Aorta (tissue), 5 donors: ENCODE measurements at places on chromosomes 5 and 9.

DNA sequence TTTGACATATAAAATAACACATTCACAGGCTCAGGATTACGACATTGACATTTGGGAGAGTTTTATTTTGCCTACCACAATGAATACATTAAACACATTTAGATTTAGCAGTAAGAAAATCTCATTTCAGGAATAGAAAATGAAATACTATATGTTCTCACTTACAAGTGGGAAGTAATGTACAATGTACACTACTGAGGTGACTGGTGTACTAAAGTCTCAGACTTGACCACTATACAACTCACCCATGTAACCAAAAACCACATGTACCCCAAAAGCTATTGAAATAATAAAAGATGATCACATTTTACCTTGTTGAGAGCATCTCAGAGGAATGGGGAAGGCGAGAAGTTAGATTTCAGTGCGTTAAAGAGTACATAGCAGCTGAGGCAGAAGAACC, 1202.4 kb upstream of the SEMA6A start:
- DNase-seq = no peak

GRCh38 chr5:89351222-89351621, 468.2 kb upstream of the MEF2C start:
- DNase-seq = no peak

GRCh38 chr9:132879457-132880323, 992 bp downstream of the SPACA9 start:
- DNase-seq = no peak

GRCh38 chr5:584216-584615, 27.9 kb upstream of the CEP72 start:
- no peak for DNase-seq

DNA sequence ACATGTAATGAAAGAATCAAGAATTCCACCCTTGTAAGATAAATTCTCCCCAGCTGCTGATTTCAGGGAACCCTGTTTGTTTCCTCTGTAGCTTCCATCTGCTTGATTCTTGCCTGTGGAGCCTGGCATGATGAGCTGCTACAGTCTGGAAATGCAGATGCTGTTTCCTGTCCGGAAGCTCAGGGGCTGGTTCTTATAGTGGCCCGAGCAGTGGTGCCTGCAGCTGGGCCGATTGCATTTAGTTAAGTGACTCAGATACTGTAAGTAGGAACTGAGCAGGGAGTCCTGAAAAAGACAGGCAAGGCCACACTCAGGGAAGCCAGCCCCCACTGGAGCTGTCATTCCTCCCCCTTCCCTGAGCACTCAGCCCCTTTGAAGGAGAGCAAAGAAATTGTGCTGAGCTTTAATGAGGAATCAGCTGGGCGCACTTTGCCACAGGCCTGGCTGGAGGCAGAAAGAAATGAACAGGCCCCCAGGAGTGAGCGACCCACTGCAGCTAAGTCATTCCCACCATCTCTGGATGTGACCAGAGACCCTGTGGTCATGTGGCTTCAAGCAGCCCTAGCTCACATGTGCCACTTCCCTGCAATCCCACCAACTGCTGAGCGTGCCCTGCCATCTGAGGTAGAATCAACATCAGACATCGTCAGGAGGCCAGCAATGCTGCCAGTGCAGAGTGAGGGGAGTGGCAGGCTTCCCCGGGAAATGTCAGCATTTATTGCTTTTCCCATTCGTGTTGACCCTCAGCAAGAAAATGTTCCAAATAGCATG, 206.0 kb upstream of the WWC1 start:
- DNase-seq = no peak

GRCh38 chr9:22136461-22137096, 127.5 kb upstream of the CDKN2B start:
- no peak for DNase-seq

DNA sequence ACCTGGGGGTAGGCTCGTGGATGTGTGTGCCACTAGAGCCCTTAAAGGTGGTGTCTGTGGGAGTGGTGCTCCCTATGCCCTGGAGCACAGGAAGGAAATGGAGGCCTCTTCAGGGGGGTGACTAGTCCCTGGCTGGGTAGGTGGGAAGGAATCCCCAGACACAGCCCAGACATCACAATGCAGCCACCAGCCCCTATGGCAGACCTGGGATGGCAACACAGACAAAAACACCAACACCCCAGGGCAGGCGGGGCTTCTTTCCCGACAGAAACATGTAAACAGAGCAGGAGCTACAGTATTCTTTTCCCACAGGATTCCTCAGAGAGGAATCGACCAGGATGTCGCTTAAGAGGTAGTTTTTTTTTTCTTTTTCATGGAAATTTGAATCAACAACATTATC, 10.4 kb upstream of the NR5A1 start:
- DNase-seq = no peak

DNA sequence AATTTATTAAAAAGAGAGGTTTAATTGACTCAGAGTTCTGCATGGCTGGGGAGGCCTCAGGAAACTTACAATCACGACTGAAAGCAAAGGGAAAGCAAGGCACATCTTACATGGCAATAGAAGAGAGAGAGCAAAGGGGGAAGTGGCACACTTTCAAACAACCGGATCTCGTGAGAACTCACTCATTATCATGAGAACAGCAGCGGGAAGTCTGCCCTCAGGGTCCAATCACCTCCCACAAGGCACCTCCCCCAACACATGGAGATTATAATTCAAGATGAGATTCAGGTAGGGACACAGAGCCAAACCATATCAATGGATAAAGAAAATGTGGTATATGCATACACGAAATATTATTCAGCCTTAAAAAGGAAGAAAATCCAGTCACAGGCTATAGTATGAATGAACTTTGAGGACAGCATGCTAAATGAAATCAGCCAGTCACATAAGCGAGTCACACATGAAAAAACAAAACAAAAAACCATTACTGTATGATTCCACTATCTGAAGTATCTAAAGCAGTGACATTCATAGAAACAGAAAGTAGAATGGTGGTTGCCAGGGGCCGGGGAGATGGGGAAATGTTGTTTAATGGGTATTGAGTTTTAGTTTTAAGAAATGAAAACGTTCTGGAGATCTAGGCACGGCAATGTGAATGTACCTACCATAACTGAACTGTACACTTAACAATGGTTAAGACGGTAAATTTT, 83.4 kb upstream of the PCA3 start:
- DNase-seq = no peak

DNA sequence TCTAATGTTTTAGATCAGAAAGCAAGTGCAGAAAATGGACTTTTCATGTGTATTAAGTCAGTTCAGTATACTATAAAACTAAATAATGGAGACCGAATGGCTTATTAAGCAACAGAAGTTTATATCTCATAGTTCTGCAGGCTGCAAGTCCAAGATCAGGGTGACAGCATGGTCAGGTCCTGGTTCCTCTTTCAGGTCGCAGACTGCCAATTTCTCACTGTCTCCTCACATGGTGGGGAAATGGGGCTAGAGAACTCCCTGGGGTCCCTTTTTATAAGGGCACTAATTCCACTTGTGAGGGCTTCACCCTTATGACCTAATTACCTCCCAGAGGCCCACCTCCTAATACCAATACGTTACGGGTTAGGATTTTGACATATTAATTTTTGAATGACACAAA, 48.7 kb downstream of the RICTOR start:
- no peak for DNase-seq

DNA sequence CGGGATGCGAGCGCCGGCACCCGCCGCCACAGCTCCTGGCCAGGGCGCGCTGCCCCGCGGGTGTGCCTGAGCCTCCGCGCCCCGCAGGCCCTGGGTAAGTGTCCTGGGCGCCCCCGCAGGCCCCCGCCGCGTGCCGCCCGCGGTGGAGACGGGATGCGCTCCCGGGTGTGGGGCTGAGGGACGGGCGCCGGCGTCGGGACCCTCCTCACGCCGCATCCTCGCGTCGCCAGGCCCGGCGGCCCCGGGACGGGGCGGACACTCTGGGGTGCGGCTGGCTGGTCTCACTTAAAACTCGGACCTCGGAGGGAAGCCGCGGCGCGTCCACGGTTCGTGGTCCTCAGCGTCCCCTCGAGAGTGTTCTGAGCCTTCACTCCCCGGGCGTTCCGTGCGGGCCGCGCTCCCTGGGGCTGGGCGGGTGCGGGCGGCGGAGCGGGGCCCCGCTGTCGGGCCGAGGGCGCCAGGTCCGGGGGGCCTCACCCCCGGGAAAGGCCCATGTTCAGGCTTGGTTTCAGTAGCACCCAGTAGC, 275 bp downstream of the AHRR start:
- DNase-seq = no peak

DNA sequence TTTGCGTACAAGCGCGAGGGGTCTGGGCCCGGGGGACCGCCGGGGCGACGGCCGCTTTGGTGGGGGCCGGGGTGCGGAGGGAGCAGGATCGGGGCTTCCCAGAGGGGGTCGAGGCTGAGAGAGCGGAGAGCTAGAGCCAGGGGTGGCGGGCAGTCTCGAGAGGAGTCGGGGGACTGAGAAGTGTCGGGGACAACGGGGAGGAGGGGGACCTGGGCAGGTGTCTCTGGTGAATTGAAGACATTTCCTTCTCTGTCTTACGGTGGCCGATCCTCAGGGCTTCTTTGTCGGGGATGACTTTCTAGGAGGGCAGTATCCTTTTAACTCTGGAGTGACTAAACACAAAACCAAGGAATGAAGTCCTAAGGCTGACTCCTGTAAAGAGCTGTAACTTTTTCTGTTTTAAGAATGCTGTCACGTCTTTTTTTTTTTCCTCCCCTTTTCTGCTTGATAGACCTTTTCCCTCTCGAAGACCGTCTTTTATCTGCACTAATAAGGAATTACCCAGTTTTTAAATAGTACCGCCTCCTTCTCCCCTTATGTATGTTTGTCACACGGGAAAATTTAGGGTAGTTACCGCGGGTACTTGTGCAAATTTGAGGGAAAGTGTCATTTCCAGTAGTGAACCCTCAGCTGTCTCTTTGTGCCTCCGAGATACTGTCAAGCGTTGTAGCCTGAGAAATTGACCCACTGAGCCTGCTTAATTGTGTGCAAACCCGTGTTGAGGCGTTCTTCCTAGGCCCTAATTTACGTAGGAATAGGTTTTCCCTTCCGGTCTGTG, 822 bp downstream of the DENND4C start:
- DNase-seq = no peak

DNA sequence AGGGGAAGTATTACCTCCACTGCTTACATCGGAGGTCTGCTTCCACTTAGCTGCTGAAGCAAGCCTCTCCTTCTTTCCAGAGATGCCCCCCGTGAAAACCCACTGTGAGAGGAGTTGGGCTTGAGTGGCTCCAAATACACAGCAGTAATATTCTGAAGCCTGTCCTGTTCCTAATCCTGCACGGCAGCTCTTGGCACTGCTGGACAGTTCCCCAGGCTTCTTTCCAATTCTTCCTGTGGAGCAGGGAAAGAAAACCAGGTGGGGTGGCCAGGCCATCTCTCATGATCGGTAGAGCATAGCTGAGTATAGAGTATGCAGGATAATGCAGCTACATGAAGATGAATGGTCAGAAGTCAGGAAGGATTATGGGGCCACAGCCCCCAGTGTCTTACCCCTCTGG, 335.3 kb downstream of the MARCHF11 start:
- no peak for DNase-seq

GRCh38 chr5:2936413-2936812, 184.9 kb upstream of the IRX2 start:
- DNase-seq = no peak

GRCh38 chr9:78097541-78097940, 65.9 kb upstream of the GNAQ start:
- no peak for DNase-seq

DNA sequence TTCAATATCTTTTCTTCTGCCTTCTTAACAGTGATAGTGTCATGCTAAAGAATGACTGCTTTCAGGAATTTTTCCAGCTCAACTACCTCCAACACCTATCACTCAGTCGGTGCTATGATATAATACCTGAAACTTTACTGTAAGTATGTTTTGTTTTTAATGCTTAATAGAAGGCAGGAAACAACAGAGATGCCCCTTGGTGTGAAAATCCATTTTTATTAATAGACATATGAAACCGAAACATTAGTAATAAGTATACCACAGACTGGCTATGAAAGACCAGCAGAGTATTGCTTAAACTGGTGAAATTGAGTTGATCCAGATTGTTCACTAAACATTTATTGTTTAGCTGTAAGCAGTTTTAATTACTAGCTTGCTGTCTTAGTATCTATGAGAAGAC, 25.2 kb downstream of the SKP2 start:
- no peak for DNase-seq

- no peak for DNase-seq
Observed at GRCh38 chr5:178193251-178193809, 6.2 kb upstream of the GMCL2 start.

- no peak for DNase-seq
Observed at GRCh38 chr5:11139217-11139865, 378.3 kb upstream of the DAP start.

- DNase-seq = peak; percentile 85
Observed at GRCh38 chr9:16335788-16336580, 534.5 kb downstream of the BNC2 start.

- no peak for DNase-seq
Observed at GRCh38 chr5:143010351-143010750, 240.2 kb downstream of the ARHGAP26 start.

GRCh38 chr5:107408564-107408963, 262.2 kb downstream of the EFNA5 start:
- DNase-seq = no peak

DNA sequence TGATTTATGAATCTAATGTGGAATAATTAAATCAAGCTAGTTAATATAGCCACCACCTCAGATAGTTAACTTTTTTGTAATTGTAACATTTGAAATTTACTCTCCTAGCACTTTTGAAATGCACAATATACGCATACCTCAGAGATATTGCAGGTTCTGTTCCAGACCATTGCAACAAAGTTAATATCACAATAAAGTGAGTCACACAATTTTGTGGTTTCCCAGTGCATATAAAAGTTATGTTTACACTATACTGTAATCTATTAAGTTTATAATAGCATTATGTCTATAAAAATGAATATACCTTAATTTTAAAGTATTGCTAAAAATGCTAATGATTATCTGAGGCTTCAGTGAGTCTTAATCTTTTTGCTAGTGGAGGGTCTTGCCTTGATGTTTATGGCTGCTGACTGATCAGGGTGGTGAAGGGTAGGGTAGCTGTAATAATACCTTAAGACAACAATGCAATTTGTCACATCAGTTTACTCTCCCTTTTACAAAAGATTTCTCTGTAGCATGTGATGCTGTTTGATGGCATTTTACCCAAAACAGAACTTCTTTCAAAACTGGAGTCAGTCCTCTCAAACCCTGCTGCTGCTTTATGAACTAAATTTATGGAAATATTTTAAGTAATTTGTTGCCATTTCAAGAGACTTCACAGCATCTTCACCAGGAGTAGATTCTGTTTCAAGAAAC, 235.1 kb upstream of the ADAMTSL1 start:
- no peak for DNase-seq
